HFFc6 (cell line): ENCODE measurements at places on chromosomes 7 and 10. TPM values are rescaled to one million over a fixed set of nuclear protein-coding genes. Genes with fewer than 3 reads are reported as not detected.

The MYOZ1 gene
- 0.80 to 2.1 TPM (median 1.1 TPM) in 3 replicates for total RNA-seq

The RET gene
- 0.31 to 0.46 TPM (median 0.32 TPM) in 3 replicates for total RNA-seq

GRCh38 chr7:32221056-32221455 lies 150.8 kb upstream of the PDE1C start:
- no peaks in the 10 kb centered on the region for H3K36me3 ChIP-seq
- no peak overlapping the region for H3K4me3 ChIP-seq
- H3K4me1 ChIP-seq = no peaks in the 10 kb centered on the region

DNA sequence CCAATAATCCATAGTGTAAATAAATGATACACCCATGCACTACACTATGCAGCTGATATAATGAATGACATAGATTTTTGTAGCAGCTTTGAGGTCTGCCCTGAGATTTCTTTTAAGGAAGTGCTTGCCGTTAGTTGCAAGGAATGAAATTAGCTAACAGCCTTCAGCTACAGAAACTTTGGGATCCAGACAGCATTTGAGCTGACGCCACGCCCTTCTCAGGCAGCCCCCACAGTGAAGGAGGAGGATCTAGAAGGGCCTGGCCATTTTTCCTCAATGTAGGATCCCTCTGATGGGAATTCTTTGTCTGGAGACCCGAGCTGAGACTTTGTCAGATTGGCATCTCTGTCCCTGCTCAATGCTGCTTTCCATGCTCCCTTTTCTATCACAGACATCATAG lies 6.1 kb upstream of the PDK4 start:
- no peak overlapping the region for H3K4me3 ChIP-seq
- no peaks in the 10 kb centered on the region for H3K4me1 ChIP-seq
- peaks cover 5% of the 10 kb centered on the region; the same call in 1 of the 2 replicates for H3K27me3 ChIP-seq
- no peak overlapping the region for H3K27ac ChIP-seq

DNA sequence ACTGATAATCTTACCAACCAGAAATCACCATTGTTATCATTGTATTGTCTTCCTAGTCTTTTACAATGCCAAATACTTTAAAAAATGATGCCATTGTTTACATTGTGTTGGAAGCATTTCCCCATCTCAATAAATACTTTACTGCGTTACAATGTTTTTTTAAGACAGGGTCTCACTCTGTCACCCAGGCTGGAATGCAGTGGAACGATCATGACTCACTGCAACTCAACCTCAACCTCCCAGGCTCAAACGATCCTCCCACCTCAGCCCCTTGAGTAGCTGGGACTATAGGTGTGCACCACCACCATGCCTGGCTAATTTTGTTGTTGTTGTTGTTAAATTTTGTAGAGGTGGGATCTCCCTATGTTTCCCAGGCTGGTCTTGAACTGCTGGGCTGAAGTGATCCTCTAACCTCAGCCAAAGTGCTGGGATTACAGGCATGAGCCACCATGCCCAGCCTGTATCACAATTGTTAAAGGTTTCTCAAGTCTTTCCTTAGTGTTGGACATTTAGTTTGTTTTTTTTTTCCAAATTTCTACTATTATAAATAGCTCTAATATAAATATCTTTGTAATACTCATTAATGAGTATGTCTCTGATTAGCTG lies 13.5 kb downstream of the LRMDA start:
- no peak overlapping the region for H3K27ac ChIP-seq
- H3K4me3 ChIP-seq = no peak overlapping the region
- peaks cover 2% of the 10 kb centered on the region; the same call in 1 of the 2 replicates for H3K27me3 ChIP-seq
- no peak for DNase-seq
- H3K36me3 ChIP-seq = no peaks in the 10 kb centered on the region

- peaks cover 2% of the 10 kb centered on the region for H3K27me3 ChIP-seq
- no peak for DNase-seq
- peak overlapping the region; percentile 58; the same call in 1 of the 2 replicates for H3K27ac ChIP-seq
- peaks cover 50% of the 10 kb centered on the region for H3K4me1 ChIP-seq
- no peak overlapping the region for H3K4me3 ChIP-seq
- H3K36me3 ChIP-seq = peaks cover 9% of the 10 kb centered on the region; the same call in 1 of the 2 replicates
Observed at GRCh38 chr10:125141860-125142484, 18.4 kb downstream of the CTBP2 start.
